ENCODE measurements at places on chromosomes 5 and 9.
A peak's percentile ranks its signal among the peaks of the same experiment; 100 is the strongest.

DNA sequence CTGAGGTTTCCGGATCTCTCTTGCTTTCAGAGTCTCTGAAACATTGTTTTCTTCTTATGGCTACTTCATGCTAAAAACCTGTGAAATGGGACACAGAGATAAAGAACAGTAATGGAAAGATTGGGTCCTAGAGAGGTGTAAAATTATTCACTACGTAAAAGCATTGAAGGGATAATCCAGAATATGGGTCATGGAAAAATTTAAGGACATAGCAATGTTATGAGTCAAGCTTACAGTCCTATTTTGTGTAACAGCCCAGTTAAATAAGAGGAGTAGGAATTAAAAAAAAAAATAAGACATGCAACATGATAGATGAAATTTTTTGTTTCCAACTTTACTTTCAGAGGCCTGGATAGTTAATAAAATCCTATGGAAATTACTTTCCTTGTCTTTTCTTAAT lies 61.9 kb upstream of the ELL2 start:
- DNase-seq = no peak

GRCh38 chr9:112620388-112620787 lies 97.5 kb downstream of the INIP start:
- no peak for DNase-seq

GRCh38 chr9:6870149-6870548 lies 112.4 kb downstream of the KDM4C start:
- DNase-seq = no peak

- peak; percentile 17 for DNase-seq
These were observed 64.2 kb downstream of the KLF4 start for GRCh38 chr9:107425101-107426025.

DNA sequence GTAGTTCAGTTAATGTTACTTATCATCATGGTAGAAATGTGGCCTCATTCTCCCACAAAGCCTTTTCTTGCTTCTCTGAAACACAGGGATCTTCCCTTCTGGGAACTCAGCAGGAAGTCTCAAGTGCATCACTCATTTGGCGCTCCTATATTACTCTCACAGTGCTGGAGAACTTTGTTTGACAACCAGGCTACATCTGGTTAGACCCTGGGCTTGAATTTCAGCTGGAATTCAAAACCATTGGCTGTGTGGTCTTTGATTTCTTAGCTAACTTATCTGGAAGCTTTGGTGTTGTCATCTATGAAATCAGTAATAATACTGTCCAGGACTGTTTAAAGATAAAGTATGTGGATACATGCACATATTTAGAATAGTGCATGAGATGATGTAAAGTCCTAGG lies 1777.1 kb downstream of the MAT2B start:
- DNase-seq = no peak

- DNase-seq = no peak
These were observed 15.1 kb downstream of the GPSM1 start for GRCh38 chr9:136342181-136343120.

GRCh38 chr9:118785456-118785855 lies 583.8 kb downstream of the BRINP1 start:
- no peak for DNase-seq

GRCh38 chr5:145859897-145860296 lies 12.9 kb downstream of the GRXCR2 start:
- DNase-seq = no peak

- DNase-seq = no peak
These were observed 83.6 kb downstream of the ENC1 start for GRCh38 chr5:74556631-74557595.

DNA sequence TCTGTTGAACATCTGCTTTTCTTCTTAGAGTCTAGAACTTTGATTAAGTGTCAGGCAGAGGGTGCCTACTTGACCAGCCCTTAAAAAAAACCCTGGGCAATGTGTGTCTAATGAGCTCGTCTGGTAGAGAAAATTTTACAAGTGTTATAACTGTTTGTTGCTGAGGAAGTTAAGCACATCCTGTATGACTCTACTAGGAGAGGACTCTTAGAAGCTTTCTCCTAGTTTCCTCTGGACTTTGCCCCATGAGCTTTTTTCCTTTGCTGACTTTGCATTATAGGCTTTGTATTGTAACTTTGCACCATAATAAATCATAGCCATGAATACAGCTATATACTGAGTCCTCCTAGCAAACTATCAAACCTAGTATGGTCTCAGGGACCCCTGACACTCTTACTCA lies 39.4 kb downstream of the GNG10 start:
- DNase-seq = no peak

GRCh38 chr9:14441976-14442651 lies 128.2 kb upstream of the NFIB start:
- no peak for DNase-seq

DNA sequence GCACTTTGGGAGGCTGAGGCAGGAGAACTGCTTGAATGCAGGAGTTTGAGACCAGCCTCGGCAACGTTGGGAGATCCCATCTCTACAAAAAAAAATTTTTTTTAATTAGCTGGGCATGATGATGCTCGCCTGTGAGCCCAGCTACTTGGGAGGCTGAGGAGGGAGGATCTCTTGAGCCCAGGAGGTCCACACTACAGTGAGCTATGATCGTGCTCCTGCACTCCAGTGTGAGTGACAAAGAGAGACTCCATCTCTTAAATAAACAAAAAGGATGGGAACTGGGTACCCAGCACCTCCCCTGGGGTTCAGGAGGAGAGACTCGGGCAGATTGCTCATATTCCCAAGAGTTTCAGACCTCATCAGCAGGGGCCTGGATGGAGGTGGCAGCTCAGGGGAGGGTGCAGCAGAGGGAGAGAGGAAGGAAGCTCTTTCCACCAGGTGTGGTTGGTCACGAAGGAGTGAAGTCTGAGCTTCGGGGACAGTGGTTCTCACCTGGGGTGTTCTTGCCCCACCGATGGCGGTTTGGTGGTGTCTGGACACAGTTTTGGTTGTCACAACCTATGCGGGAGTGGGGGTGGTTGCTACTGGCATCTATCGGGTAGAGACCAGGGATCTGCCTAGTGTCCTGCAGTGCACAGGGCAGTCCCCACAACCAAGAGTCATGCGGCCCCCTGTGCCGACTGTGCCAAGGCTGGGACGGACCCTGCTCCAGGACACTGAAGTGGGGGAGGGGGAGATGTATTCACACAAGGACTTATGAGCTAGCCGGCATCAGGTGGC lies 72.7 kb downstream of the ANKRD33B start:
- DNase-seq = no peak

DNA sequence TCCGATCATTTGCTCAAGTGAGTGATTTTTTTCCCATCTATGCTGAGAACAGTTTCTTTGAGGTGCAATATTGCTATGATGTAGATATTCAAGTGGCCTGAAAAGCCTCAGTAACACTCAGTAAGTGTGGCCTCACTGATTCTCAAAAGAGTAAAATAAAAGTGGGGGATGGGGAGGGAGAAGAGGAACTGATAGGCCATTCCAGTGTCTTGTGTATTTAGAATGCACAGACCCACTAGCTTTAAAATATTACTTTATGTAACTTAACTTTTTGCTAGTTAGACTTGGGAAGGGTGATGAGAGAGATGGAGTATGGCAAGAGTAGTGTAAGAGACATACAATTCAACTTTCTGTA lies 79.5 kb upstream of the ZNF608 start:
- no peak for DNase-seq

DNA sequence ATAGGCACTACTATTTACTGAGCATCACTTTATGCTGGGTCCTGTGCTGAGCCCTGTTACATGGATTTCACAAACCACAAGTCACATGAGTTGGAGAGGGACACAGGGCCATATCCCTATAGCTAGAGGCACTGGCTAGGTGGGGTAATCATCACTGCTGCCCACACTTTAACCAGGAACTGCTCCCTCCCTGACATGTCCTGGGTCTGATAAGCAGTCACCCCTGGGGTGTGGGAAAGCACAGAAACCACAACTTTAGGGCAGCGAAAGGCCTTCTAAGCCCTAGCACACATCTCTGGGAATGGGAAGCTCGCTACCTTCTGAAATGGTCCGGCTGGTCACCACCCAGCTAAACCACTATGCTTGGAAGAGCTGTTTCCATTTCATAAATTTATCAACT lies 15.0 kb downstream of the TBC1D2 start:
- DNase-seq = no peak

DNA sequence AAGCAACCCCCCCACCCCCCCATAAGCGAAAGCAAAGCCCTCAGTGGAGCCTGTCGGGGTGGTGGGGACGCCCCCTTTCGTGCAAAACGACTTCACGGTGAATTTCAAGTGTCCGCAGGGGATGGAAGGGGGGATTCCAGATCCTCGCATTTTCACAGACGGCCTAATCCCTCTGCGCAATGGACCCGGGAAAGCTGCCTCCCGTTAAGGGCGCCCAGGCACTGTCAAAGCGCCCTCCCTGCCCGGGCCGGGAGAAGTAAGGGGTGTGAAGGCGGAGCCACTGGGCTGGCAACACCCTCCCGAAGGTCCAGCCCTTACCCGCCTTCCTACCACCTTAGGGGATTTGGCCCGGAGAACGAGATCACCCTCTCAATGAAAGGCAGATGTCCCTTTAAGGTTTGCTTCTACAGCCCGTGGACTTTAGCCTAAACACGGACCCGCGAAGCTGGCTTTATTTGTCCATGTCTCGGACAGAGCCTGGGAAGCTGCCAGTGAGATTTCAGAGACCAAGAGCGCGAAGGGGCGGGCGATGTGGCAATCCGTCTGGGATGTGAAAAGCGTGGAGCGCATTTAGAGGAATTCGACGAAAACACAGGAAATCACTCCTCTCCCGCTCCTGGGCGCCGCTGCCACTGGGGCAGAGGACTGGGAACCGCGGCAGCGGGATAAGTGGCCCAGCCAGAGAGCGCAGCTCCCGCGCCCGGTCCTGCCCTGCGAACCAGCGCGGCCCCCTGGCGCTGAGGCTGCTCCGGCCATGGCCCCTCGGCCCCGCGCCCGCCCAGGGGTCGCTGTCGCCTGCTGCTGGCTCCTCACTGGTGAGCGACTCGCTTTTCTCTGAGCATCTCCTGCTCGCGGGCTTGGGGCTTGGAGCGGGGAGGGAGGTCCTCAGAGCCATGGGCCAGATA lies at the start of the genes ITGA1 and PELO:
TSS of gene ITGA1 (plus strand) at position 317 of the 905 bp plus-strand sequence. CDS start at position 755, 438 bp downstream.
TSS of gene PELO (plus strand) at position 317 of the 905 bp plus-strand sequence. CDS start 12,479 bp downstream, outside the sequence.
- peak; percentile 12 for DNase-seq

- DNase-seq = no peak
These were observed 86.1 kb upstream of the NFIB start for GRCh38 chr9:14399756-14400657.

- DNase-seq = no peak
These were observed 39.4 kb downstream of the RUSC2 start for GRCh38 chr9:35529161-35529823.

DNA sequence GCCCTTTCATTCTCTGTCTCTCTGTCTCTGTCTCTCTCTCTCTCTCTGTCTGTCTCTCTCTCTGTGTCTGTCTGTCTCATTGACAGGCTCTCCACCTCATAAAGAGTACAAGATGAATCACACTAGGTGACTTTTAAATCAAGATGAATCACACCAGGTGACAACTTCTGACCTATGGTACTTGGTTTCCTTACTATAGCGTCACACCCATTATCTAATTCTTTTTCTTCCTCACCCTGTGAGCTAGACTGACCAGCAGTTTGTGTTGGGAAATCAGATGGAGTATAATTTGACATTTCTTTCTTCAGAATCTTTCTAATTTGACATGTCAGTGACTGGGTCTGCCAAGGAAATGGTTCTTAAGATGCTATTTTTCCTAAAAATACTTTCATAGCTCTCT lies 232.9 kb downstream of the ARRDC3 start:
- DNase-seq = no peak

DNA sequence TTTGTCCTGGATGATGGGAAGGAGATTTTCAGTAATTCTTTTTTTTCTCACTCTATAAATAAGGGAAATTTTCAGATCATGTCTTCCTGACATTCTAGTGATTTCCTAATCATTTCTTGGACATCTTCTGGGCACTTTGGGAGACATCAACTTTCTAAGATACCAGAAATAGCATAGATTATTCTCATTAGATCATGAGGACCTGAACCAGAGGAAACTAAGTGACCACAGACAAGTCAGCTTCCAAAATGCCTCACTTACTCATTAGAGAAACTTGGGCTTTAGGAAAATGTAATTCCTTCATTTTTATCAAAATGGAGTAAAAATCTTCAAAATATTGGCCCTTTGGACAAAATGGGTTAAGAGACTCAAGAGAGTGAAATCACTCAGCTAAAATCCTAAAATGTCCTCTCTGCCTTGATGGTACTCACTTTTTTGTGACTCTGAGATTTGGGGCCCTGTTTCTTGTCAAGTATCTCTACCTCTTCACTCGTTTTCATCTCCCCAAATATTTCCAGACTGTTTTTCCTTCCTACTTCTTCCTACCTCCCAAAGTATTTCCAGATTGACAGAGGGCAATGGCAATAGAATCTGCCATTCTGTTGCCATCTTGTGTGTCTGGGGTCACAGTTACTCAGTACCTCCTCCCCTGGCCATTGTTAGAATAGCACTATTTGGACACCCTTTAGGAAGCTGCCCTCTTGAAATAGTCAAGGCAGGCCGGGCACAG lies 194.5 kb downstream of the NR3C1 start:
- no peak for DNase-seq

DNA sequence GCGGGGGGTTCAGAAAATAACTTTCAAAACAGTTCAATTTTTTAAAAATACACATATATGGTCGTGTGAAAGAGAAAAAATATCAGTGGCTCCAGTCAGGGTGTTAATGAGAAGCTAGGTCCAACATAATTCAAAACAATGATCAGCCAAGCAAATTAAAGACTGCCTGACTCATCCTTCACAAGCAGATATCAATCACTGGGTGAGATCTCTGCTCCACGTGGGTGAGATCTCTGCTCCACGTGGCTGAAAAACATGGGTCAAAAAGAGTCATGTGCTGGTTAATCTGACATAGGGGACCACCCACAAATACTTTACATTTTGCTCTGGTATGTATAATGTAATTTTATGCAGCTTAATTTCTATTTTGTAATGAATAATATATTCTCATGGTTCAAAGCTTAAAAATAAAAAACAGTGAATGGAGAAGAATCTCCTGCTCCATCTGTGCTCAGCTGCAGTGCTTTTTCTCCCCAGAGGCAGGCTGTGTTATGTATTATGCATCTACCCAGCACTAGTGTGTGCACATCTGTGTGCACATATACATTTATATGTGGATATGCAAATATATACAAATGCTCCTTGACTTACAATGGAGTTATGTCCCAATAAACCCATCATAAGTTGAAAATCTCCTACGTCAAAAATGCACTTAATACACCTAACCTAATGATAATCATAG lies 93.1 kb upstream of the S1PR3 start:
- no peak for DNase-seq

GRCh38 chr5:150352244-150353031 lies 5.1 kb upstream of the TCOF1 start:
- no peak for DNase-seq
